Type B pancreatic cell (in vitro differentiated cells): ENCODE measurements at places on chromosomes 5 and 9.

DNA sequence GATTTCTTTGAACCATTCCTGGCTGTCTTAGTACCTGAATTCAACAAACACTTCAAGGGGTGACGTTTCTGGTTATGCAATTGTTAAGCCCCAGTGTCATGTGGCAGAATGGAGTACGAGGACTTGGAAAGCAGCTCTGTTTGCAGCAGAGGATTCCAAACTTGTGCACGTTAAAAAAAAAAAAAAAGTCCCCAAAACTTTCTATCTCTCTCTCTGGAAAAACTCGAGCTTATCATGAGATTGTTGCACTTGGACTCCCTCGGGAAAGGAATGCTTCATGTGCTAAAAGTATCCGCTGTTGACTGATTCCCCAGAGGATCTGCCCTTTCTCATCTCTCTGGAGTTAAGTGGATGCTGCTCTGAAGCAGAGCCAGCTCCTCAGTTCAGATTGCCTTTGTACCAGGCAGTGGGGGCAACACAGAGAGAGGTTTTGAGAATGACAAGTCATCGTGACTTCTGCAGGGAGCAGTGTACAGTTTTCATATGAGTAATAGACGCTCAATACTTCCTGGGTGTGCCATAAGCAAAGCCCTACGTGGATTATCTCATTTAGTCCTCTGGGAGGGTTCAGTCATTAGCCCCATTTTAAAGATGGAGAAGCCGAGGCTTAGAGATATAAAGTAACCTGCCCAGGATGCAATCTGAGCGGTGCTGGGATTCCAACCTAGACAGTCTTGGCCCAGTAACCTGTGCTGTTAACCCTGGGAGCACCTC is 28.1 kb downstream of the TMOD1 start:
- DNase-seq = no peak

DNA sequence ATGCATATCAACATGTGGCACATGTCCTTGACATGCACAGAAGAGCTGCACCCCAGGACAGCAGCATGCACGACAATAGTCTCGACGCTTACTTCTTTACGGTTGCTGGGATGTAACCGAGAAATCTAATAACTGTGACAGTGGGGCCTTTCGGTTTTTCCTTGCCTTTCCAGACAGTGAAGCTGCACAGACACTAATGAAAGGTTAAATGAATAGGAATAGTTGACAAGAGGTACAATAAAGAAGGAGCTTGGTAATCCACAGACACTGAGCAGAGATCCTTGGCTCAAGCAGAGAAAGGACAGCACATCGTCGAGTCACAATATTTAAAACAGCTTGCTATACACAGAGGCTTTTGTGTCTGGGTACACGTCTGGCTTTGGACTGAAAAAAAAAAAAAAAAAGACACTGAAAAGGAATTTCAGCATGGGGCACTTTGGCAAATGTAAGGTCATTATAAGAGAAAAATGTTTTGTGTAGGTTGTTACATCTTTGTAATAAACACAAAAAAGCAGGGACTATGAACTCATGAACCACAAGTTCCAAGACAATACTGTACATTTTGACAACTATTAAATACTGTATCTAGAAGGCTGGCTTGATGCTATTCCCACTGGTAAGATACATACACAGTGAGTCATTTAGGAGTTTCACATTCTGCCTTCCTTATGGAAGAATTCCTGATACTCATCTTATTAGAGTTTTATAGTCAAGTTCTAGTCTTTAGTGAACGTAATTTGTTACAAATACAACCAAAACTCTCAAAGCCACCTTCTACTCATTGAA is 5.6 kb downstream of the BNC2 start:
- no peak for DNase-seq

GRCh38 chr9:8845376-8845775 is 1045.8 kb upstream of the DMAC1 start:
- DNase-seq = no peak

- no peak for DNase-seq
Measured at GRCh38 chr5:178690208-178690607, 40.3 kb downstream of the ZNF354A start.

DNA sequence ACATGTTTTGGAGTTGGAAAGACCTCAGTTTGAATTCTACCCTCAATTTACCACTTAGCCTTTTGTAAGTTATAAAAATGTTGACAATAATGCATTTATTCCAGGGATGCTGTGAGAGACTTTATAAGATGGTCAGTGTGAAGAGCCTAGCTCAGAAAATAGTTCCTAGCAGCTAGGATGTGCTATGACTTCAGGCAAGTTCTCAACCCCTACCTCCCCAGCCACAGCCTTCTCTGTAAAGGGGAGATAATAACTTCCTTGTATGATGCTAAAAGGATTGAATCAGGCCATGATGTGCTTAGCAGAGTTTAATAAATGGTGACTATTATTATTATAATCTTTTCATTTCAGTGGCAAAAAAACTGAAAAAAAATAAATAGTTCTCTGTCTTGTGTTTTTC is 77.6 kb downstream of the ALDH1A1 start:
- no peak for DNase-seq

DNA sequence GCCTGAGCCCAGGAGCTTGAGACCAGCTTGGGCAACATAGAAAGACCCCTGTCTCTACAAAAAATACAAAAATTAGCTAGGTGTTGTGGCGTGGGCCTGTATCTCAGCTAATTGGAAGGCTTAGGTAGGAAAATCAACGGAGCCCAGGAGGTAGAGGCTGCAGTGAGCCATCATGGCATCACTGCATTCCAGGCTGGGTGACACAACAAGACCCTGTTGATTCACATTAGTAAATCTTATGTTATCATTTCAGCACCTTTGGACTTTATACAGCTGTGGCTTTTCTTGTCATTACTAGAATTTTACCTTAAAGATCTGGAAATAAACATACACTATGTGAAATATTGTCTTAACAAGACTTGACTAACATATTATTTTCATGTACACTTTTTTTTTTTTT is 185.0 kb downstream of the ZNF608 start:
- DNase-seq = no peak

- no peak for DNase-seq
Measured at GRCh38 chr5:18099261-18099660, 465.0 kb downstream of the TAF11L14 start.

GRCh38 chr5:90866333-90866732 is 307.7 kb downstream of the ADGRV1 start:
- DNase-seq = no peak

DNA sequence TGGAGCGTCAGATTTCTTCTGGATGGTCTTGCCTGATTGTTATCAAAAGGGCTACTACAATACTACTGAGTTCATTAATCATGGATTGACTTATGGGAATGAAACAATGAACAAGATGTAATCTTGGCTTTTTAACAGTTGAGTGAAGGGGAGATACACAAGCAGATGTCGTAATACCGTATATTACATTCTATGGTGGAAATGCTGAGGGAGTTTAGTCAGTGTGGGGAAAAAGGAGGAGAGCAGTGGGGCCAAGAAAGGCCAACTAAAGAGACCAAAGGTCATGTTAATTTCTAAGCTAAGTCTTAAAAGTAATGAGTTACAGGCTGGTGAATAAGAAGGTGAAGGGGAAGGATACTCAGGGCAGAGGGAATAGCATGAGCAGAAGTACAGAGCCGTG is 29.0 kb upstream of the PSAT1 start:
- no peak for DNase-seq

DNA sequence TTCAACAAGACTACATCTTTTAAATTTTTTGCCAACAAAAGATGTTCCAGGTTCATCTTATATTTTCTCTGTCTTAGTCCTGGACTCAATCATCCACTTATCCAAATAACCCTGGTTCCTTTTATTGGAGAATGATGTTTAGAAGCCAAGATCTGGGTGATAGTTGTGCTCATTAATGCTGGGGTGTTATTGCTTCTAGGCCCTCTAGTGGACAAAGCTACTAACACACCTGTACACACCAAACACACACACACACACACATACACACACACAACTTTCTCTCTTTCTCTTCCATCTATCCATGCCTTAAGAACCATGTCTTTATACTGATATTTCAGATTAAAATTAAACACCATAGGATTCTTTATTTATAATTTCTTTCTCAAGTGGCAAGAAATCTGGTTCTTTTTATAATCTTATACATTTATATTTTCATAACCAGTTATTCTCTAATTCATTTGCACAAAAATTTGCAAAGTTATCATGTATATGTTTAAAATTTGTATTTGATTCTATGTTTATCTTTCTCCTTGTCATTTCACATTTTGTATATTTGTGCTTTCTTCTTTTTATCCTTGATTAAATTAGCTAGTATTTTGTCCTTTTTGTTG is 179.1 kb upstream of the SMIM23 start:
- no peak for DNase-seq

GRCh38 chr5:177547736-177548135 is 6.6 kb downstream of the FAM193B start:
- no peak for DNase-seq
